ENCODE measurements at places on chromosomes 6 and 20. TPM values are rescaled to one million over a fixed set of nuclear protein-coding genes. Genes with fewer than 3 reads are reported as not detected.
A peak's percentile ranks its signal among the peaks of the same experiment; 100 is the strongest.

LPA gene
- 1.1 TPM for total RNA-seq

PSORS1C1 gene
- total RNA-seq, result 2.6 TPM

DLL1 gene
- total RNA-seq, result 16.2 TPM

RIMS4 gene
- 5.6 TPM for total RNA-seq

RBM39 gene
- total RNA-seq, result 230 TPM

GRCh38 chr6:70684794-70685493 is 17.3 kb downstream of the SMAP1 start:
- no peak for DNase-seq

- no peak for DNase-seq
Measured at GRCh38 chr6:51462896-51463295, 624.5 kb downstream of the PKHD1 start.

DNA sequence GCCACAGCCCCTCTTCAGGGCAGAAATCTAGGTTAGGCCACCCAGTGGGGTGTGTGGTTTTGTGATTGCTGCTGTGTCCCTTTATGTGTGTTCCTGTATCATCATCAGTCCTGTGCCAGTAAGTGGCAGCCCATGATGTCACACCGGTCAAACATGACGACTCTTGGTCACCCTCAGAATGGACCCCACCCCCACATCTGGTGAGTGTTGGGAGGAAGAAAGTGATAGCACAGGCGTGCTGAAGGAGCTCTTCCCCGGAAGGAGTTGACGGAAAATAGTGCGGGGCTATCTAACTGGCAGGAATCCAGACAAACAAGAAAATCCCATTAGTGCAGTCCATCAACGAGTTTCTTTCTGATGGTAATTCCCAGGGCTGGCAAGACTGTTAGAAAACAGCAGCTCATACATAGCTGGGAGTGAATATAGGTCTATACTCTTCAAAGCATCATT is 33.4 kb upstream of the IL17A start:
- peak; percentile 19 for DNase-seq

GRCh38 chr6:103587722-103588121 is 1272.0 kb downstream of the HACE1 start:
- DNase-seq, result no peak

- no peak for DNase-seq
Measured at GRCh38 chr6:94623586-94623985, 953.7 kb upstream of the MANEA start.

- no peak for DNase-seq
Measured at GRCh38 chr6:71929047-71929446, 42.7 kb downstream of the RIMS1 start.

GRCh38 chr20:42739683-42740082 is 450.0 kb downstream of the PTPRT start:
- DNase-seq, result no peak

GRCh38 chr6:130019326-130020072 is 1.1 kb downstream of the L3MBTL3 start:
- peak; percentile 56 for DNase-seq

DNA sequence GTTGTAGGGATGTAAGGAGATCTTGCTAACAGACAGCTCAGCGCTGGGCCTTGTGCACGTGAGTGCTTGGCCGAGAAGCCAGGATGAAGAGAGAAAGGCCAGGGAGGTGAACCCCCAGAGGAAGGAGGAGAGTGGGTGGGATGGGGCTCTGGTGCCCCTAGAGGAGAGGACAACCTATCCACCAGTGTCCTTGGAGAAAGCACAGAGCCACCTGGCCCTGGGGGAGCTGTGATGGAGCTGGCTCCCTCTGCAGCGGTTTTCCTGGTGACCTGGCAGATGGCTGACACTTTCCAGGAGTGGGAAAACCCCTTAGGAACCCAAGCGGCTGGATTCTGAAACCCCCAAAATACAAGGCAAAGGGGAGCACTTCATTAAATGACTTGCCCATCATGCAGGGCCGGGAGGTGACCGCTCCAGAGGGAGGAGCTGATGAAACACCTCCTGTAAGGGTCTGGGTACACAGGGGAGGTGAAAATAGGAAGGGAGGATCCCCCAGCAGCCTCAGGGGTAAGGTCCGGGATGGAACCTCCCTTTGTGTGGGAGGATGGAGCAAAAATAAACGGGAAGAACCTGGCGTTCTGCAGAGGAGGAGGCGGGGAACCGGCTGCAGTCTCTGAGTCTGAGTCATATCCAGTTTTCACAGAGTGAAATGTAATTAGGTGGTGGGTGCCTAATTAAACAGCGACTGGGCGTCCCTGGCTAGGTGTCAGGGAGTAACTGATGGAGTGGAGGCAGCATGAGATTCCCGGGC is 80.4 kb downstream of the SULF2 start:
- no peak for DNase-seq

GRCh38 chr6:116500969-116501433 is 10.4 kb upstream of the CALHM5 start:
- DNase-seq, result no peak

Measured in lung (tissue), 17 donors.